ENCODE measurements at places on chromosomes 3 and 15. TPM values are rescaled to one million over a fixed set of nuclear protein-coding genes. Genes with fewer than 3 reads are reported as not detected.

VEPH1 gene
- 7.7 TPM for total RNA-seq

DAZL gene
- 21.7 TPM for total RNA-seq

PLSCR5 gene
- not detected for total RNA-seq

GRCh38 chr3:100518983-100519382 lies 26.6 kb downstream of the TMEM45A start:
- H3K4me1 ChIP-seq, result no peaks in the 10 kb centered on the region
- no peak overlapping the region for H3K4me3 ChIP-seq
- H3K36me3 ChIP-seq, result no peaks in the 10 kb centered on the region
- no peaks in the 10 kb centered on the region for H3K27me3 ChIP-seq
- no peak overlapping the region for H3K27ac ChIP-seq
- no peak for DNase-seq

DNA sequence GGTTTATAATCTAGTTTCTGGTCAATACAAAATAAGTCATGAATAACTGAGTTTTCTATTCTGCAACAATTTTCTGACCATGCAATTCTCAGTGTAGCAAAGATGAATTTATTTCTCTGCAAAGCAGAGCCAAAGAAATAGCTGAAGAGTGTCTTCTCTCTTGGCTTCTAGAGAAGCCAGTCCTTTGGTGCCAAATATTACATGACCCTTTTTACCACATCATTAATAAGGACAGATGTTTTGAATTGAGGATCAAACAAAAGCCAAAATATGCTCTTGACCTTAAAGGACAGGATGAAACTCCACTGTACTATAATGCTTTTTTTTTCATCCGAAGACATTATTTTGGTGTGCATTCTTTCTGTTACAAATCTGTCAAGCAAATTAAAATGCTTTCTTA lies 40.2 kb upstream of the OSTN start:
- H3K27ac ChIP-seq, result no peak overlapping the region
- no peak overlapping the region for H3K4me3 ChIP-seq
- H3K4me1 ChIP-seq, result no peaks in the 10 kb centered on the region
- H3K36me3 ChIP-seq, result peaks cover 19% of the 10 kb centered on the region

DNA sequence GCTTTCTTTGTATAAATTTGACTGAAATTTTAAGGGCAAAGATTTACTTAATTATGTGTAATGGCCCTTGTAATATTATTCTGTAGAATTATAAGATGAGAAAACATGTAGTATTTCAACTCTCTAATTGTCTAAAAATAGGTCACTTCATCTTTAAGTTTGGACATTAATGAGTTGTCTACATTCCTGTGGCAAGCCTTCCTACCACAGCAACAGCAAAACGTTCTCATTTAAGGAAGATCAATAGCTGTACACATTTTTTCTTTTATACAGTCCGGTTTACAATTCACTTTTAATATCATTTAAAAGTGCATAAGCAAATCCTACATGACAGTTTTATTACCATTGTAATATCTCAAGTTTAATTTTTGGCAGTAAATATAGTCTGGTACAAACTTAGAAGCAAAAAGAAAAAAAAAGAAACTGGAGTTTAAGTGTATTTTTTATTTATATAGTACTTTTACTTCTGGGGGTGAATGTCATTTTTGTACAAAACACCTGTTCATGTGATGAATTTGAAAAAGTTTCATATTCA lies 501.8 kb downstream of the ZPLD1 start:
- H3K36me3 ChIP-seq, result peaks cover 4% of the 10 kb centered on the region
- H3K27me3 ChIP-seq, result no peaks in the 10 kb centered on the region
- DNase-seq, result no peak
- H3K4me3 ChIP-seq, result no peak overlapping the region
- no peak overlapping the region for H3K27ac ChIP-seq
- no peaks in the 10 kb centered on the region for H3K4me1 ChIP-seq

Data from H9 (cell line).